Activated T-cell treated with anti-CD3 and anti-CD28 coated beads, Interleukin-2, amount 50 U/mL, for 4 hours (primary cell): ENCODE measurements at places on chromosomes 1 and 21. TPM values are rescaled to one million over a fixed set of nuclear protein-coding genes. Genes with fewer than 3 reads are reported as not detected.

Gene C1orf116
- 0.03 TPM for total RNA-seq

Gene ST6GALNAC3
- 0.24 TPM for total RNA-seq

Gene RGS18
- total RNA-seq = not detected

Gene KCNJ9
- not detected for total RNA-seq

Gene MNDA
- 0.13 TPM for total RNA-seq

Gene IVL
- not detected for total RNA-seq

Gene LCE1A
- total RNA-seq = not detected

Gene PRAMEF11
- total RNA-seq = not detected

DNA sequence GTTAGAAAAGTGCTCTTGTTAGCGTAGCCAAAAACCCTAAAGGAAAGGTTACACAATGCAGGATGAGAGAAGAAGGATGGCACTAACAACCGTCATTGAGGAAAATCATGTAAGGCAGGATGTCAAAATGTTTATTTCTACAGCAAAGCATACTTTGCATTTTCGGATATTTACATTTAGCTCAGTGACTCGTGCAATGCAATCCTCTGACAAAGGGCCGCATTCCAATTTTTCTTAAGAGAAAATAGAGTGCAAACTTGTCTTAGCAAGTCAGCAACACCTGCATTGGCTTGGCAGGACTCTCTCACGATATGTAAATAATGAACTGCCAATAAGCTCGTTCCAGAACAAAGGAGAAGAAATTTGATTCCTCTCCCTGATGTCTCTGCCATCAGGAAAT is 33.3 kb downstream of the TIAM1 start:
- no peak for DNase-seq

DNA sequence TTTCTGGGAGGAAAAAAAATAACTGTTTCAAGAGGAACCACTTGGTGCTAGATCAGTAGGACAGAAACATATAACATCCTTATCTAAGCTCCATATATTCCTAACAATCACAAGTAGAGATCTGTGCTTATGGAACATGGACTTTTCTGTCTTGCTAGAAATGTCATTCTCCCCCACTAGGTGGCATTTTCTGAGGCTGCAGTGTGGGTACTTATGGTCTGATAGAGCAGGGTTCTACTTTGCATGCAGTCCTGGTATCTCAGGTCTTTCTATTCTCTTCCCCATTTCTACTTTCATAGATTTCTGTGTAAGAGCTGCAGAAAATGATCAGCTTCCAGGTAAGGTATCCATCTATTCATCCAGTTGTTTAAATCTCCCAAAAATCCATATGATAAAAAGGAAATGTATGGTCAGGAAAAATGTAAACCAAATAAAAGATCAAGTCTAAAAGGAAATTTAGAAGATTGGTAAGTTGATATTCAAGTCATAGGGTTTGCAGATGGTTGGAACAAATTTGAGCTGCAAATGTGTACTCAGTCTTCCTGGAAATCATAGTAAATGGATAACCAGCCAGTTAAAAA is 1.5 kb downstream of the ZNF684 start:
- no peak for DNase-seq

- DNase-seq = no peak
Measured at GRCh38 chr1:19990689-19991088, 11.3 kb upstream of the PLA2G2A start.

DNA sequence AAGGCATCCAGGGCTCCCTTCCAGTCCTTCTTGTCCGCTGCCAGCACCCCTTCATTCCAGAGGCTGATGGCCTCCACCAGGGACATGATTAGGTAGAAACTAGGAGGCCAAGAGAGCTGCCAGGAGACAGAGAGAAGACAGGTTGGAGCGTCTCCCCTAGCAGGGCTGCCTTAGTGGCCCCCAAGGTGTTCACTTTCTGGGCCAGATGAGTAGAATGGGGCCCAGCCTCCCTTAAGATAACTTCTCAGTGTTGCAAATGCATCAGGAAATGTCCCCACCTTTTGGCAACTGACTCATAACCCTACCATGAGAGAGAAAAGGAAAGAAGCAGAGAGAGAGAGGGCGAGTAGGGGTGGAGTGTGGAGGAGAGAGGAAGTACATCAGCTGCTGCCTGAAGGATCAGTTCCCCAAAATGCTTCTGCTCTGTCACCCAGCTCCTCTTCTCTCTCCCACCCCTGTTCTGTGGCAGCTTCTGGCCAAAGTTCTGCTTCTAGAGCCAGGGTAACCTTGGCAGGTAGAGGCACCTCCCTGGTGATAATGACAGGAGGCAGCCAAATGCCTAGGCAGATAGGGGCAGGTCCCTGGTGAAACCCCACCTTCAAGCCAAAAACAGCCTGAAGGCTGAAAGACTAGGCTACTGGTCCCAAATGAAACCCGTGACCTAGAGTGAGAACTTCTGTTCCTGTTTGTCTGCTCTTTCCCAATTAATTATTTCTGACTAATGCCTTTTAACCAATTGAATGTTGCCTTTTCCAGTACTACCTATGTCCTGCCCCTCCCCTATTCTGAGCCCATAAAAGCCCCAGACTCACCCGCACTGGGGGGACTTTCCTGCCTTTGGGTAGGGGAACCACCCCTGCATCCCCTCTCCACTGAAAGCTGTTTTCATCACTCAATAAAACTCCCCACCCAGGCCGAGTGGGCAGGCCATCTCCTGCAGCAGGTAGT is at the start of gene NCF2:
Gene NCF2 (minus strand): TSS at position 216 of the 948 bp plus-strand sequence. CDS start 130 bp downstream, at position 86.
- no peak for DNase-seq

GRCh38 chr1:53341961-53342707 is 14.3 kb upstream of the LRP8 start:
- DNase-seq = no peak

DNA sequence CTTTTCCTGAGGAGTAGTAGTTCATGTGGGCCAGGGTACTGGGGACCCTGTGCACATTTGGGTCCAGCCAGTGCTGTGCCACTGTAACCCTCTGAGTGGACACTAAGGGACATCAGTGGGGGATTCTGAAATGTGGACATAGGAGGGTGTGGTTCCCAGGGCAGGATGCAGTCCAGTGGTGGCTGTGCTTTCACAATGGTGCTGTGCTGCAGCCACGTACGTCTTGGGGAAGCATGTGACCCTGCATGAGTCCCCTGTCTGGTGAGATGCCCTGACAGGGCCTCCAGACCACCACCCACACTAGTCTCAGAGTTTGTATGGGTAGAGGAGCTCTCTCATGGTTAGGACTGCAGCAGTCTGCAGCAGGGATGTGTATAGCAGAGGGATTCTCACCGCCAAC is 37.8 kb upstream of the WNT2B start:
- no peak for DNase-seq

DNA sequence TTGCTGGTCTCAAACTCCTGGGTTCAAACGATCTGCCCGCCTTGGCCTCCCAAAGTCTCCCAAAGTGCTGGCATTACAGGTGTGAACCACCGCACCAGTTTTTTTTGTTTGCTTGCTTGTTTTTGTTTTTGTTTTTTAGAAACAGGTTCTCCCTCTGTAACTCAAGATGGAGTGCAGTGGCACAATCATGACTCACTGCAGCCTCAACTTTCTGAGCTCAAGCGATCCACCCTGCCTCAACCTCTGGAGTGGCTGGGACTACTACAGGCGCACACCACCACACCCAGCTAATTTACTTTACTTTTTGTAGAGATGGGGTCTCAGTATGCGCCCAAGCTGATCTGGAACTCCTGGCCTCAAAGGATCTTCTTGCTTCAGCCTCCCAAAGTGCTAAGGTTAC is 47.3 kb upstream of the USP1 start:
- no peak for DNase-seq

DNA sequence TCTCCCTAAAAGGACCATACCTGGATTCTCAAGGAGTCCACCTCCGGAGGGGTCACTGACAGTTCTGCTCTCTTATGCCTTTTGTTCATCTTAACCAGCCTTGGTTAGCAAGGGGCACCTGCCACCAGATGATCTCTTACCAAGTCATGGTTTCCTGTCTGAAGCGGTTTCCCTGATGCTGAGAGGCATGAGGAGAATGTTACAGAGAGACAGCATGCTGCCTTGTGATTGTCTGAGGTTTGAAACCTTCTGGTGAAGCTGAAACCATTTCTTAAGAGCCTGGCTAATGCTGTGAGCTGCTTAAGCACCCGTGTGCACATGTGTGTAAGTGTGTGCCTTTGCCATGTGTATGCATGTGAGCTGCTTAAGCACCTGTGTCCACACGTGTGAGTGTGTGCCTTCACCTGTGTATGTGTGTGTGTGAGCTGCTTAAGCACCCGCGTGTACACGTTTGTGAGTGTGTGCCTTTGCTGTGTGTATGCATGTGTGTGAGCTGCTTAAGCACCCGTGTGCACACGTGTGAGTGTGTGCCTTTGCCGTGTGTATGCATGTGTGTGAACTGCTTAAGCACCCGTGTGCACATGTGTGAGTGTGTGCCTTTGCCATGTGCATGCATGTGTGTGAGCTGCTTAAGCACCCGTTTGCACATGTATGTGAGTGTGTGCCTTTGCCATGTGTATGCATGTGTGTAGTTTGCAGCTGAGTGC is 136.4 kb upstream of the COL6A1 start:
- no peak for DNase-seq

DNA sequence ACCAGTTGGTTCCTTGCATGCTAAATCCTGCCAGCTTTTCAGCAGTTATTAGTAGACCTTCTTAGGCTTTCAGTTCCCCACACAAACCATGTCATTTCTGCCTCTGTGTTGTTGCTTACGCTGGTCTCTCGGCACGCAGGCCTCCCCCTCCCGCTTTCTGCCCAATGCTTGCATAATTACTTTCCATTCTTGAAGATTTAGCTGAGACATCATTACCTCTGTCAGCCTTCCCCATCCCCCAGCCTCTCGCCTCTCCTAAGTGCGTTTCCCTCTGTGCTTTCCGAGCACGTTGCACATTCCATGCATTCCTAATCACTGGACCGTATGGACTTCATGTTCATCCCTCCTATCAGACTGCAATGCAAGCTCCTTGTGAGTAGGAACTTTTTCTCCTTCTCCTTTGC is 26.8 kb downstream of the TSHB start:
- DNase-seq = no peak

GRCh38 chr1:158330391-158331105 is 783 bp downstream of the CD1B start:
- no peak for DNase-seq

- no peak for DNase-seq
Measured at GRCh38 chr1:76492752-76493430, 374.4 kb upstream of the ST6GALNAC5 start.

DNA sequence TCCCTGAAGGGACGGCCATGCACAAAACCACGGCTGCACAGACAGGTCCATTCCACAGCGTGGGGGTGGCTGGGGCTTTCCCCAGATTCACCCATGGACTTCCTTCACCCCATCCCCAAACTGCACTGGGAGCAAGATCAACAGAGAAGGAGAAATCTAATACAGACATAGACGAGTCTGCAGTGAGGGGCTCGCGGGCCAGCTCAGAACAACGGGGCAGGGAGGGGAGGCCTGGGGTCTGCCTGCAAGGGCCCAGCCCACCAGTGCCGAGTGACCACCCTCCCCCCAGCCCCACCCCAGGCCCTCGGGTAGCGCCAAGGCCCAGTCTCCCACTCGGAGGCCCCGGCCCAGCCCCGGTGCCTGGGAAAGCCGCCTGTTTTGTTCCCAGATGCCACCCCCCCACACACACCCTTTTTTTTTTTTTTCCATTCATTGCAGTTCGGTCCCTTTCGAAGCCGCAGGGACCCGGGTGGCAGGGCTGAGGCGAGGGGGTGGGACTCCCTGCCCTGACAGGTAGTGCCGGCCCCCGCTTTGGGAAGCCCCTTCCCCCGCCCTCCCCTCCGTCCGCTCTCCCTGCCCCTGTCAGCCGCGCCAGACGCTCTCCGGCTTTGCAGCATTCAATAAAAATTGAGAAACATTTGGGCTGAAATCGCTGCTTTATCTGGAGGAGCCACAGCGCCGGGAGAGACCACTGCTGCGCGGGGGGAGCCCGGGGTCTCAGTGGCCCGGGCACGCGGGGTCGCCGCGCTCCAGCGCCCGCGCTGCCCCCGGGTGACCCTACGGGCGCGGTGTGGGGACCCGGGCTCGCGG is 543 bp upstream of the EPHB2 start:
- DNase-seq = no peak

- DNase-seq = peak; percentile 19
Measured at GRCh38 chr1:59976194-59977074, 49.9 kb upstream of the CYP2J2 start.

- no peak for DNase-seq
Measured at GRCh38 chr1:17101261-17101660, 18.0 kb downstream of the PADI2 start.

- no peak for DNase-seq
Measured at GRCh38 chr1:156002188-156002911, 18.4 kb downstream of the SSR2 start.

DNA sequence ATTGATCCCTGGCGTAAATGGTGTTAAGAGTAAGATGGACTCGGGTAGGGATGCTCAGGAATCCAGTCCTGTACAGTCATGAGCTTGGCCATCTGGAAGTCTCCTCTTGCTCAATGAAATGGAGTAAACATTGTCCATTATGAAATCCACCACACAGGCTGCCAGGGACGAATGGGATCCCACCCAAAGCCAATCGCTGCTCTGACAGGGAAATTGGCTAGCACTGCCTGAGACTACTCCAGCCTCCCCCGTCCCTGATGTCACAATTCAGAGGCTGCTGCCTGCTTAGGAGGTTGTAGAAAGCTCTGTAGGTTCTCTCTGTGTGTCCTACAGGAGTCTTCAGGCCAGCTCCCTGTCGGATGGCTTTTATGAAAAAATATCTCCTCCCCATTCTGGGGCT is at the start of gene HSD11B1:
Gene HSD11B1 (plus strand): TSS at position 263 of the 400 bp plus-strand sequence. CDS start 97 bp downstream, at position 360.
- DNase-seq = no peak

- no peak for DNase-seq
Measured at GRCh38 chr1:14853518-14853917, 255.0 kb downstream of the KAZN start.

DNA sequence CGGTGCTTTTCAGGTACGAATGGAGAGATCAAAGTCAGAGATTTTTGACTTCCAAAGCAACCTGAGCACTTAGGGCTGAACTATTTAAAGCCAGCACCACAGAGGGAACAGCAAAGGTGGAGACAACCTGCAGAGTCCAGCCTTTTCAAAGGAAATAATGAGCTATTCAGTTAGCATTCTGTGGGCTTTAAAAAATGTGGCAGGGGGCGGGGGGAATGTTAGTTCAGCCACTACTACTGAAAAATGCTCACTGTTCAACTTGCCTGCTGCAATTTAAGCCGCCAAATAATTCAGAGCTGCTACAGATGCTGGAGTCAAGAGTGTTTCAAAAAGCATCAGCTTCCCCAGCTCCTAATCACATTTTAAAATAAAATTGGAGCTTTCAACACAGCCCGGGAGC is 473.3 kb upstream of the PLXNA2 start:
- no peak for DNase-seq

DNA sequence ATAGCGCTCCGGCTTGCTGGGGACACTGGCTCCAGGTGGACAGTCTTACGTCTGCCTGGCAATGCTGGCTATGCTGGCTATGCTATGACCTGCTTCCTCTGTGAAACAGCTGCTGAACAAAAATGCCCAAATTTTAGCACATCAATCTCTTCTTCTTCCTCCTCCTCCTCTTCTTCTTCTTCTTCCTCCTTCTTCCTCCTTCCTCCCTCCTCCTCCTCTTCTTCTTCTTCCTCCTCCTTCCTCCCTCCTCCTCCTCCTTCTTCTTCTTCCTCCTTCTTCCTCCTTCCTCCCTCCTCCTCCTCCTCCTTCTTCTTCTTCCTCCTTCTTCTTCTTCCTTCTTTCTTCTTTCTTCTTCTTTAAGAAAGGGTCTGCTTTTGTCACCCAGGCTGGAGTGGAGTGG is 401.3 kb downstream of the KIF26B start:
- DNase-seq = no peak

- DNase-seq = no peak
Measured at GRCh38 chr1:230277201-230278025, 148.7 kb downstream of the PGBD5 start.

- DNase-seq = no peak
Measured at GRCh38 chr1:55402142-55402541, 187.0 kb upstream of the USP24 start.
